ENCODE measurements at places on chromosomes 7 and 10. TPM values are rescaled to one million over a fixed set of nuclear protein-coding genes. Genes with fewer than 3 reads are reported as not detected.

ADGRA1 gene
- polyA plus RNA-seq = 7.4 TPM

VAX1 gene
- polyA plus RNA-seq = 0.48 TPM

DNA sequence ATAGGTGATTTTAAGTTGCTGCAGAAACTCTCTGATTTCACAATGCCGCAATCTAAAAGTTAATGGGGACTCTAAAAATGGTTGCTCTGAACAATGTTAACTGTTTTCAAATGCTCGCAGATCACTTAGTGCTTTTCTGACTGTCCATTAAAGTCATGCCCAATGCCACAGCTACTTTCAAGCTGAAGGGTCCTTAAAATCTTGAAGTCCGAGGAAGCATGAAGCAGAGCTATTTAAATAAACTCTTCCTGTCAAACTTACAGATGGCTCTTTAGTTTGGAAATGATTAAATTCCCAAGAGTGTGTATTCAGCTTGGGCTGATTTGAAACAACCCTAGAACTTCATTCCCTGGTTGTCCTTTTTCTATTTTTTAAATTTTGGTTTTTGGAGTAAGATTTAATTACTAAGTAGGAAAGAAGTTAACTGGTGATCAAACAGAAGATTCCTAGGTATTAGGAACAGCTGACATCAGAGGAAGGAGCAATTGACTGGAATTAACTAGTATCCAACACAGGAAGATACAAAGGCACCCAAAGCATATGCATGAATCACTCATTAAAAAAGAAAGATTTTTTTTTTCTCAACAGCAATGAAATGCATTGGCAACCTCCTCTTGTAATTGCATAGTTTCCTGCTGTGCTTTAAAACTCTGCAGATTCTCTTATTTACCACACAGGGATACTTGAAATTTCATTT lies 105.1 kb downstream of the NRP1 start:
- no peak for DNase-seq

GRCh38 chr7:21642422-21642821 lies 99.6 kb downstream of the DNAH11 start:
- no peak for DNase-seq

SFTPA1 gene
- polyA plus RNA-seq = not detected

DNA sequence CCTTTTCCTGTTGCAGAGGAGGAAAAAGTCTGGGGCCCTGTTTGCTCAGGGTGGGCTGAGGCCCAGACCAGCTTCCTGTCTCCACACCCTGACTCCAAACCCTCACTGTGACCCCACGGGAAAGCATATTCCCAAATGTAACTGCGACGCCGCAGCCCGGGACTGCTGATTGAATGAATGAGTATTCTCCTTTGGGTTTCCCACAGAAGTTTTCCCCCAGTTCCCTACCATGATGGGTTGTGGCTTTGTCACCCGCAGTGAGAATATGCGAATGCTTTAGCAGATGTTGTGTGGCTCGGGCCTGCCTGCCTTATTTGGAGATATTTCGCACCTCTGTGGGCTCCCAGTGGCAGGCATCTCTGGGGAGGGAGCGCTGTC lies 50.6 kb downstream of the MGMT start:
- no peak for DNase-seq

PILRA gene
- polyA plus RNA-seq = 3.8 TPM

- no peak for DNase-seq
Observed at GRCh38 chr10:122632576-122632975, 67.1 kb downstream of the C10orf120 start.

GRCh38 chr10:93178226-93178625 lies 104.5 kb downstream of the CYP26A1 start:
- no peak for DNase-seq

GRCh38 chr10:116201011-116201410 lies 72.0 kb downstream of the GFRA1 start:
- DNase-seq = no peak

FAM241B gene
- polyA plus RNA-seq = 33.9 TPM

GRCh38 chr7:102874166-102874829 lies 38.5 kb upstream of the LRRC17 start:
- DNase-seq = no peak

JAKMIP3 gene
- 1.0 TPM for polyA plus RNA-seq

- DNase-seq = no peak
Observed at GRCh38 chr7:90916319-90916718, 320.2 kb downstream of the CDK14 start.

DNA sequence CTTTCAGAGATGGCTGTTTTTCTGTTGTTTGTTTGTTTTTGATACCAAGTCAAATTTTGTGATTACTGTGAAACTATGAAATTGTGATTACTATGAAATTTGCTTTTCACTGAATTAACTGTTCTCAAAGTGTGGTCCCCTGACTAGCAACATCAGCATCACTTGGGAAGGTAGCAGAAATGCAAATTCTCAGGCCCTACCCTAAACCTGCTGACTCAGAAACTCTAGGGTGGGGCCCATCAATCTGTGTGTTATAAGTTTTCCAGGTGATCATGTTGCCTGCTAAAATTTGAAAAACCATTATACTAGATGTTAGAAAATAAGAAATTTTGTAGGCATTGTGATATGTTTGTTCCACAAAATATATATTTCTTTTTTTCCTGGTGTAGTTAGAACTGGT lies 1.2 kb downstream of the IFIT1B start:
- no peak for DNase-seq

CAV1 gene
- 7.7 TPM for polyA plus RNA-seq

DNA sequence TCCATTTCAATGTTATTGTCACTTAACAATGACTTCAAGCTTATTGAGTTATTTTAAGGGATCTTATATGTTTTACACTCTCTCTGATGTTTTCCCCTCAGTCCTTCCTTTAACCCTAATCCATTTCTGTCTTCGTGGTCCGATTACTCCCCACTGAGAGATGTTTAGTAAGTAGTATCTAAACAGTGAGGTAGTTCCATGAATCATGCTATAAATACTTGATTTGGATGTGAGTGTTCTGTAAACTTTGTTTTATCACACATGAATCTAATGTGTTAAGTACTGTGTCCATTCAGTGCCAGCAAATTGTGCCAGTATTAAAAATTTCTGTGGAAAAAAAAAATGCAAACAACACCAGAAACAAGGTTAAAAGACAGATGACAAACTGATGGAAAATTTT lies 18.6 kb downstream of the RPP30 start:
- no peak for DNase-seq

DNA sequence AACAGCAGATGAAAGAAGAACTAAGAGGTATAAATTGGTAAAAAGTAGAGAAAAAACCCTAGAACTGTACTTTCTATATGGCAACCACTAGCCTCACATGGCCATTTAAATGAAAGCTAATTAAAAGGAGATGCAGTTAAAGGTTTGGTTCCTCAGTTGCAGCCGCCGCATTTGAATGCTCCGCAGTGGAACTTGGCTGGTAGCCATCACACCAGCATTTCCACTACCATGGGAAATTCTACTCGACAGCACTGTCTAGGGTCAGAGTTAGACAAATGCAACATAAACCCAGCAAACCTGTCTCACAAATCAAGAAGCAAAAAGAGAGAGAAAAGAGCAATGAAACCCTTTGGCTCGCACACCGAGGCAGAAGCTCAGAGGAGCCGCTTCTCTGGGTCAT lies 29.7 kb downstream of the VIPR2 start:
- peak; percentile 56 for DNase-seq

BLNK gene
- 1.0 TPM for polyA plus RNA-seq

DNA sequence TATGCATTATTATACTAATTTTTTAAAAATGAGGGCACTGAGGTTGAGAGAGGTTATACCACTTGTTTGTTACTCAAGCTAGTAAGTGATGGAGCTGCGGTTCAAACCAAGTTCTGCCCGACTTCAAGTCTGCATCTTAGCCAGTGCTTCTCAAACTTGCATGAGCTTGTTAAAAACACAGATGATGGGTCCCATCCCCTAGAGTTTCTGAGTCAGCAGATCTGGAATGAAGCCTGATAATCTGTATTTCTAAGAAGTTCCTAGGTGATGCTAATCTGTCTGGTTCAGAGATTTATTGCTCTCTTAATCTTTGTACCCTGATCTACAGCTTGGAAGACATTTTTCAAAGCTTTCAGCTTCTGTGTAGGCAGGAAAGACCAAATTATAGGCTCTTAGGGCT lies 67.7 kb upstream of the CC2D2B start:
- DNase-seq = no peak

DNA sequence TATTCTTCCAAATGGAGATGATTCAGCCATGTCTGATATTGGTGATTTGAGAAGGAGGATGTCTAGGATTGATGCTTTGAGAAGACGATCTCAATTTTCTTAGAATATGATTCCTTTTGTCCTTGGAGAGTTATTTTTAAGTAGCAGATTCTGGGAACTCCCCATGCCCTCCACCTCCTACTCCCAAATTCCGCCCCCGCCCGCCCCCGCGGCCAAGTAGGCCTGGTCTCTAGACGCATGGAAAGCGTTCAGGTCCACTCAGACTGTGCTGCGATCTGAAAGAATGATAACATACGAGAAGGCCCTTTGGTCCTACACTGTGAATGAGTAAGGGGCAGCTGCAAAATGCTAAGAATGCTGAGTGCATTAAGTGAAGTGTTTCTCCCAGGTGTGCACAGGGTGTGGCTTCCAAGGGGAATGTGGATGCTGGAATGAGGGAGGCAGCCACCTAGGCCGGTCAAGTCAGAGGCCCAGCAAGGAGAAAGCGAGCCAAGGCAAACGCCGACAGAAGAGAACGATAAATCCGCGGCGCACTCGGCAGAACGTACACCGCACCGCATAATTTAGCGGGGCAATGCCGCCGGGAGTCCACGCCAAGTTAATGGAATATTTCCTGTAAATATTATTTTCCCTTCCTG lies 142.3 kb downstream of the PRPF18 start:
- DNase-seq = no peak

DNA sequence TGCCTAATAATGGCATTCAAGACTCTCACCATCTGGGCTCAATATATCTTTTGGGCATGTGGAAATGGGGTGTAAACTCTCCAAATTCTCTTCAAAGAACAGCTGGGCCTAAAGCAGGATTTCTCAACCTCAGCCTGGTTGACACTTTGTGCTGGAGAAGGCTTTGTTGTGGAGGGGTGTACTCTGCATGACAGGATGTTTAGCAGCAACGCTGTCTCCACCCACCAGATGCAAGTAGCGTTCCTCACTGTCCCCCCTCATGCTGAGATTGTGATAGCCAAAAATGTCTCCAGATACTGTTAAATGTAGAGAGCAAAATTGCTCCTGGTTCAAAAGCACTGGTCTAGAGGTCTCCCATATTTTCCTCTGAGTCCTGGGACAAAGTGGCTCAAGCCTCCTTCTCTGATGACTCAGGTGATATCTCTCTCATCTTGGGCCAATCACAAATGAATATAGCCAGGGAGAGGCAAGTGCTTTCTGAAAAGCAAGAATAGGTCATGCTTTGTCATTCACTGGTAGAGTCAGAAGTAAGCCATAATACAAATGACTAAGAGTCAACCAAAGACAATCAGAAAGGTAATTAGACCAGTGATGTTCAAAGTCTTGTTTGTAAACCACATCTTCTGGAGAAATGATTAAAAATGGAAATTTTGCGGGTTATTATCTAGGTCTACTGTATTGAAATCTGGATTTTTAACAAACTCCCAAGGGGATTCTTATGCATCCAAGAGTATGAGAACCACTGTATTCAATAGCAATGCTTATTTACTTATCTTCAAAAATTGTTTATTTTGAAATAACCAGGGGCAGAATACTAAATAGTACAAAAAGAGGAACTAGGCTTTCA lies 330.8 kb downstream of the PTEN start:
- no peak for DNase-seq

- DNase-seq = peak; percentile 65
Observed at GRCh38 chr7:140349144-140349771, 49.1 kb downstream of the SLC37A3 start.

GRCh38 chr10:86823565-86823964 lies 67.1 kb downstream of the BMPR1A start:
- DNase-seq = no peak

DNA sequence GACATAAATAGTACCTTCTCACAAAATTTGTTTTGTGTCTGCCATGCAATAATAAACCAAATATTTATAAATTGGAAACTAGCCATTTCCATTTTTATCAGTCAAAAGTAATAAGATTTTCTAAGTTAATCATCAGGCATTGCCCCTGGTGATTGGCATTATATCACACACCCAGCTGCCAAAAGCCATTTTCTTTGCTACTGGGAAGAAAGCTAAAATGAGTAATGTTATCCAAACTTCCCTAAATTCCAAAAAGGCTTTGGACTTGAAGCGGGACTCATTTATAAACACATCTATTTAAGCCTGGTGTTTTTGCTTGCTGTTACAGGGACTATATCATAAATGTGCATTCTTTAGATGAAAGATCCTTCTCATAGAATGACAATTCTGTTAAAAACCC lies 86.0 kb downstream of the AKR1D1 start:
- no peak for DNase-seq

IGFBP1 gene
- polyA plus RNA-seq = 0.81 TPM

DNA sequence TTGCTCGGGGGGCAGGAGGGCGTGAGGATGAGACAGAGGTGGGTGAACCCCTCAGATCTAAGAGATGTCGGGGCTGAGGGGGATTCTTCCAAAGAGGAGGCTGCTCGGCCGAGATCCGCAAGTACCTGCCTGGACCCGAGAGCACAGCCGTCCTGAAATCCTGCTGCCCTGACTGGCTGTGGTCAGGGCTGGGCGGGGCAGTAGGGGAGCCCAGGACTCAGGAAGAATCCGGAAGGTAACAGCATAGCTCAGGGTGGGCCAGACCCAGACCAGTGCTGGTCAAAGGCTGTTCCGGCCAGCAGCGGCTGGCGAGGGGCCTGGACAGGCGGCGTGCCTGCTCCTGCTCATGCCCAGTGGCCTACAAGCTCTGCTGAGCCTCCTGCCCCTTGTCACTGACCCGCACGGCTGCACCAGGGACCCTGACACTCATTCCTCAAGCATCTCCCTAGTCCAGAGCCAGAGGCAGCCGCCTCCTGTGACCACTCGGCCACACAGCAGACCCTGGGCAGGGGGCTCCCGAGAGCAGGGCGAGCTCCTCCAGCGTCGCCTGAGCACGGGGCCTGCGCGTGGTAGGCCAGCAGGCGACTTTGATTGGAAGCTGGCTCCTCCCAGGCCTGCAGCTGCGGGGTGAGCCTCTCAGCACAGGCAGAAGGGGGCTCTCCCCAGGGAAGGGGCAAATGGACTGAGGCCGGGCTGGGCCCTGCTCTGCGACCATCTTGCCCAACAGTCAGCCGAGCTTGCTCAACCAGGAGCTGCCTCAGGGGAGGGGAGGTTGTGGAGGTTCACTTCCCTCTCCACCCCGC lies 3.1 kb upstream of the ADAP1 start:
- no peak for DNase-seq

DNA sequence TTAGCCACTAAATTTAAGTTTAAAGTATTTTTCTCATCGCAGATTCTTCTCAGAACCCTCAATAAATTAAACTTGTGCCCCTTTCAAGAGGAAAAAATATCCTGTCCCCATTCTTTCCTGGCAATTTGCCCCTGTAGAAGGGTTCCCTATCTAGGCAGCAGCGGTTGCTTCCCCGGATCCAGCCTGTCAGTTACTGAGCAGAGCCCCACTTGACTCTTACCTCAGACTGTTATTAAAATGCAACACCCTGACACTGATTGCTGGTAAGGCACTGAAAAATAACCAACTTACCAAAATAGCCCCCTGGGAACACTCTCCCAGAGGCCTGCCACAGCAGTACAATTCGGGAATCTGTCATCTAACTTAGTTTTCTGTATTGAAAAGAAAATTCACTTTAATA lies 13.9 kb downstream of the LMTK2 start:
- no peak for DNase-seq

GRCh38 chr7:139403601-139404000 lies 43.9 kb downstream of the LUC7L2 start:
- no peak for DNase-seq
